ENCODE measurements at places on chromosomes 5 and 9.

DNA sequence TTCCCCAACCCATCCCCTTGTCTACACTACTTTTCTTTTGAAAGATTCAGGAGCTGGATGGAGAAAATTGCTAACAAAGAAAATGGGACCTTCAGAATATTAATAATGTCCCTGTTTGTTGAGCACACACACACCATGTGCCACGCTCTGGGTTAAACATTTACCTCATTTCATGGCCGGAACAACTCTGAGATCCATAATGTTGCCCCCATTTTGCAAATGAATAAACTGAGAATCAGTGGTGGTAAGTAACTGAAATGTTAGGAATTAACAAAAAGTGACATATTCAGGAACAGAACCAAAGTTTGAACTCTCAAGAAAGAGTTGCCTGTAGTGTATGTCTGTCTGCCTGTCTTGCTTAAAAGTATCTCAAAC is 51.4 kb upstream of the SMAD5 start:
- no peak for DNase-seq

DNA sequence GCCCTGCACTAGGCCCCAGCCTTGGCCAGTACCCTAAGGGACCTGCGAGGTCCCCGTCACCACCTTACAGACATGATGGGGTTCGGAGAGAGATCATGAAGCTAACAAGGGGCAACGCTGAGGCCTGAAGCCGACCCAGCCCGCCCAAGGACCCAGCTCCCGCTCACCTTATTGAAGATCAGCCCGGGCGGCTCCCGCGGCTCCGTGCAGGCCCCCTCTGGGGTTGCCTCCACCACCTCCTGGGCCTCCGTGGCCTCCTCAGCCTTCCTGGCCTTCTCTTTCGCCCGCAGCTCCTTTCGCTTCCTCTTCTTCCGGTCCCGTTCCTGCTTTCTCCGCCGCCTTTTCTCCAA is 3.6 kb downstream of the SURF6 start:
- DNase-seq, result no peak

DNA sequence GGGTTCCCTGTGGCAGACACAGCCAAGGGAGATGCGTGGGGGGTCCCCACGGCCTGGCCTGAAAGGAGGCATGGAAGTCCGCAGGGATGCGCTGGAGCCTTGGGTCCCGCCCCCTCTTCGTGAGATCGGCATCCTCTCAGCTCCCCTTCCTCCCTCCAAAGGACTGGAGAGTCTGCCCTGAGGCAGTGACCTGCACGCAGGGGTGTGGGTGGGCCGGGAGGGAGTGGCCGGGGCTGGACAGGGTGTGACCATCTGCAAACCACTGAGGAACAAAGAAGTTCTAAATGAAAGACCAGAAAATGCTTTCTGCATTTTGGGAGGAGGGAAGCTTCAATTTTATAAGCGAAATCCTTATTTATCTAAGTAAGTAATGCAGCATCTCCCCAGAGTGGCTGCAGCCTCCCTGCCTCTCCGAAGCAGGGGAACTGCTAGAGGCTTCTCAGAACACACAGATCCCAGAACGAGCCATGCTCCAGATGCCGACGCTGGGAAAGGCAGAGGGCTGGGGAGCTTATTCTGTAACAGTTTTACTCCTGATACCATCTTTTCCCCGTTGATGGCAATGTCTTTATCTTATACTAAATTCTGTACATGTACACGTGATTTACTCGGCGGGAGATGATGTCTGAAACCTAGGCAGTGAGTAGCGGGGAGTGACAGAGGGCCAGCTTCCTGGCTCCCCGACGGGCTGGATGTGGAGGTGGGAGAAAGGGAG is 221.7 kb downstream of the FANCC start:
- no peak for DNase-seq

DNA sequence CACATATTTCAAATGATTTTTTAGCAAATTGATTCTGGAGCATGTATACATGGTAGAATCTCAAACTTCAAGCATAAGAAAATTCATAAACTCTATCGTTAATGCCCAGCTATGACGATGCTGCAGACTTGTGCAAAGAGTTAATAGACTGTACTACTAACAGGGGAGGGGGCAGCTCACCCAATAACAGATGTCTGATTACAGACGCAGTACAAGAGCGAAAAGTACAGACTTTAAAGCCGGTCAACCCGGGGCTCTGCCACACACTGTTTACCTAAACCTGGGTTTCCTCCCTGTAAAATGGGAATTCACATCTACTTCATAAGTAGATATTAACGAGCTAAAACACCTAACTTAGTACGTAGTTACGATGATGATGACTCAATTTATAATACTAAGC is 651 bp downstream of the TRIM23 start:
- DNase-seq, result no peak

DNA sequence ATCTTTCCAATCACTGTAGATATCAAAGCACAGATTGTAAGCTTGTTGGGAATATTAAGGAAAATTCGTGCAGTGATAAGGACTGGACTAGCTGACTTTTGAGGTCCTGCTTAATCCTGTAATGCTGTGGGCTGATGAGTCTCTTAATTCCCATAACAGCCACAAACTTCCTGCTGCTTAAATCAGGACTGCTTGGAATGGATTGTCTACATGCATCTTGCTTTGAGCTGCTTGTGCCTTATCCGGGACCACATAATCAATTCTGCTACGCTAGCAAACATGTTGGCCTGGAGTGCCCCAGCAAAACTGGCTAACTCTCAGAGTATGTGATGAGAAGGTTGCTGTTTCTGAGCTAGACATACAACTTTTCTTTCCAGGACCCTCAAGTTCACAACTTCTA is 79.6 kb downstream of the SNCAIP start:
- DNase-seq, result no peak

- DNase-seq, result no peak
Observed at GRCh38 chr5:108193021-108193795, 188.7 kb downstream of the FBXL17 start.

DNA sequence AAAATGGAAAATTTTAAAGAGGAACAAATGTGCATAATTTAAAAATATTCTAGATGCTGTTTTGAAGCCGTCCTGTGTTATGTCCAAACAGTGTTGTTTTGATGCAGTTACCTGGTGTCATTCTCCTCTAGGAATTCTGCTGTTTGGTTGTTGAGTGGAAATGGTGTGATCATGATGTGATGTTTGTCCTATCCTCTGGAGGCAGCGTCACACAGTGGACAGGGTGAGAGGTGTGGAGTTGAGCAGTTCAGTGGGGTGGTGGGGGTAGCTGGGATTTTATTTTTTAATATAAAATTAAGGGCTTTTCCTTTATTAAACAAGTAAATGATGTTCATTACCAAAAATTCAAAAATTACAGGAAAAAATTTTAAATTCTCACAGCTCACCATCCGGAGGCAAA is 31.2 kb downstream of the PRDM6 start:
- DNase-seq, result peak; percentile 39

DNA sequence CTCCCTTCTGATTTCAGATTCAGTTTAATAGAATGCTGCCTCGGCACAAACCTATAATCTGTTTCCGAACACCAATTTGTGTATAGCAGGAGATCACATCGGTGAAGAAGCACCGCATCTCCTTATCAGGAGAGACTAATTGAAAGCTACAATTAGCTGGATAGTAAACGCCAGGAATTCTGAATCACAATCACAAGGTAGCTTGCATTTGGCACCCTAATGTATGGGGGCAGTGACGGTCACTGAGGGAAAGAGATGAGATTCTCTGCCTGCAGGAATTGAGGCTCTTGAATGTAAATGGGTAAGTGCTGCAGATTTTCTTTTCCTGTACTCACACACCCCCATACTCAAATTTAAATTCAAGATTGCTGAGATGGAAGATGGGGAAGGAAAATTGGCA is 373.6 kb upstream of the ZNF608 start:
- DNase-seq, result peak; percentile 50

DNA sequence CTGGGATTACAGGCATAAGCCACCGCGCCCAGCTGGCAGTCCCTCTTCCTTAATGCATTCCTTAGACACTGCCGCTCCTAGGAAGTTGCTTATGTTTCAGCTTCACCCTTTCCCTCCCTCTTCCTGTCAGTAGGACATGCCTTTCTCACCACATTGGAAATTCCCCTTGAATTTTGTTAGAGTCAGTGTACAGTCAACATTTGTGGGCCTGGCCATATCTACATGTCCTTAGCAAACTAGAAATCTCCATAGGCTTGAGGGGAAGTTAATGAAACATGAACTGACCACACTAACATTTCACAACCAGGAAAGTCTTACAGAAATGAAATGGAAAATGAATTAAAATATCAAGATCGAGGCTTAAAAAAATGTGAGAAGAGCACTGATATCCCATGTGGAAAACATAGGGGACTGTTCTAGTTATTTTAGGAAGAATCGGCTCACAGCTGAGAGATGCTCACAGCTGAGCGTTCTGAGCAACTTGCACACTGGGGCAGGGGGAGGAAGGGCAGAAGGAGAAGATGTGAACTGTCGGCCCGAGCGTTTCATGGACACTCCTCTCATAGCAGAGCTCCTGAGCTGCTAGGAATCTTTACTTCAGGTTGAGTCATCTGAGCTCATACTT is 21.1 kb upstream of the LVRN start:
- no peak for DNase-seq

GRCh38 chr9:20618361-20618802 is 3.9 kb downstream of the MLLT3 start:
- DNase-seq, result no peak

DNA sequence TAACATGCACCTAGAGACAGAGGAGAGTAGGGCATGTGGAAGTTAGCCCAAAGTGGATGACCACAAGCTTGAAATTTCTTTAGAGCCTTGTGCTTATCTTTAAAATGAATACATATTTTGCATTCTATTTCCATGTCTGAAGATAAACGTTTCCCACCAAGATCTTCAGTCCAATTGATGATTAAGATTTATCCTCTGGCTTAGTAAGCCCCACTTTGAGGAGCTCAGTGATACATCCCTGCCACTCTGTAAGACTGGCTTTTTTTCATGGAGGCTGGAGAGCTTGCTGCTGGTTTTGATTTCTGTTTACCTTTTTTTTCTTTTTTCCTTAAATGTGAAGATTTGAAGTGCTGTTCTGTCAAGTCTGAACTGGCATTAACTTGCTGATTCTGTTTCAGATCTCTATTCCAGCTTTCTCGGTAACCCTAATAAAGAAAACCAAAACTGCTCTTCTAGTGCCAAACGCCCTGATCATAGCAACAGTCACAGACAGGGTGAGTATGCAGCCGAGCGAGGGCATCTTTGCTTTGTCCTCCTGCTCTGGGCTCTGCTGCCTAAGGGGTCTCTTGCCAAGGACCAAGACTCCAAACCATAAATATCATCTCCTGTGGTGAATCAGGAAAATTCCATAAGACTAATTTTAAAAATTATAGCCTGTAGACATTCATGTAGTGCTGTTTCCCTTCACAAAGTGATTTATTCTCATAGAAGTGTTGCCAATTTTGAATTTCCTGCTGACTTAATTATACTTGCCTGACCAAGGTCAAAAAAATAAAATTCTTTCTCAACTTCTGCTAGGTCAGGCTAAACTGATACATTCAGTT is 54.3 kb downstream of the GRAMD2B start:
- DNase-seq, result no peak

GRCh38 chr9:121783521-121784507 is 132.4 kb downstream of the DAB2IP start:
- peak; percentile 63 for DNase-seq

DNA sequence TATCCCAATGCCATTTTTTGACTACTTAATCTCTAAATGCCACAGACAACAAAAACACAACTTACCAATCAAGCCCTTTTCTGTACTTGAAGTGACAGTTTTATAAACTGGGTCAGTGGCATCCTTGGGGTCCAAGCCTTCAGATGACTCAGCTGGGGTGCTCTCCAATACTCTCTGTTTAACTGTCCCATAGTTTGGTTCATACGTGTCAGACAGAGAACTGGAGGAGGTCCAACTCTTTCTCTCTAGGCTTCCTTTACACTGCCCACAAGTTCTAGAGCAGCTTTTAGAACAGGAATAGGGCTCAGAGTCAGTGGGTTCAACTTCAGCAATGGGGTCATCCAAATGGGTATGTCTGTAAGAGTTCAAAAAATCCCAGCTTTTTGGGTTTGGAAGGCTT is 166.9 kb downstream of the CDC42SE2 start:
- no peak for DNase-seq

- DNase-seq, result no peak
Observed at GRCh38 chr9:83382421-83382820, 155.8 kb downstream of the FRMD3 start.

GRCh38 chr5:173778784-173779304 is 109.3 kb upstream of the CPEB4 start:
- DNase-seq, result no peak

- no peak for DNase-seq
Observed at GRCh38 chr9:107309271-107309670, 26.2 kb downstream of the RAD23B start.

- no peak for DNase-seq
Observed at GRCh38 chr5:66249920-66250319, 105.8 kb downstream of the SREK1 start.

DNA sequence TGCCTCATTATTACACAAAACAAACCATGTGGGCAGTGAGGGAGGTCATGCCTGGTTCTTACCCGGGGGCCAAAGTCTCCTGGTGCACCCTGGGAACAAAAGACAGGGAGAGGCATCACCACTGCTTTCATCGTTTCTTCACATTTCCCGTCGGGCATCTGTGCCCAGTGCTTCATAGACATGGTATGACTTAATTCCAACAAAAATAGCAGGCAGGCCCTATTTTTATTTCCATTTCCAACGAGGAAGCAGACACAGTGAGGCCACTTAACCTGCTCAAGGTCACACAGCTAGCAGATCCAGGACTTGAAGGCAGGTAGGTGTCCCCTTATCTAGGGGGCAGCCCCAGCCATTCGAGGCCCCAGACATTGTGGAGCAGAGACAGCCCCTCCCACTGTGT is 34.6 kb upstream of the PHYKPL start:
- no peak for DNase-seq

DNA sequence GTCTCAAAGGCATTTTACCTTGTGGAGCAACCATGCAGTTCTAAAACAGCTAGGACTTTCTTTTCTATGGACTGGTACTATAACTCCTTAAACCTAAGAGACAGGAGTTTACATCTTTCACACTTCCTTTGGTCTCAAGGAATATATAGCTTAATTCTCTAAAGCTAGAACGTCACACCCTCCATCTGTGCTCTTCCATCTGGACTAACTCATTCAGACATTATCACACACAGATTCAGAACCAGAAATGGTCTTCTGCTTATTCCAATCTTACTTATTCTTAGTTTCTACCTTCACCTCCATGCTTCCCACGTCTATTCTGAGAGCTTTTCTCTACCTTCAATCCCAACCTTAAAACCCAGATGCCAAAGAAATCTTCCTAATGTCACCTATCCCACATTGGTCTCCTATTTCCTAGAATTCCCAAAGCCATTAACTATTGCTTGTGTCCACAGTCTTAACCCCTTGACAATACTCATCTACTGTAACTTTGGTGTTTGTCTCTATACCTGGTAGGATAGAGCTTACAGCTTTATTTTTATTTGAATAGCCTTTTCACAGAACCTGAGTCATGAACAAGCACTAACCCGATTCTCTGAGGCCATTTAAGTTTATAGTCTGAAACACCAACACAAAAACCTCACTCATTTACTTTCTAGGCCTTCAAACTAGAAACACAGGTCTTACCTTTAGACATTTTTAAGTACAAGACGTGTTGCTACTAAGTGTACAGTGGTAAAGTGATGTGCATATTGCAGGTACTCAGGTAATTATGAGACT is 22.8 kb downstream of the CSNK1A1 start:
- no peak for DNase-seq

GRCh38 chr5:169460123-169460522 is 123.5 kb upstream of the SPDL1 start:
- no peak for DNase-seq

Data from GM23338 (cell line).